ENCODE measurements at places on chromosomes 12 and 14. TPM values are rescaled to one million over a fixed set of nuclear protein-coding genes. Genes with fewer than 3 reads are reported as not detected.

DNA sequence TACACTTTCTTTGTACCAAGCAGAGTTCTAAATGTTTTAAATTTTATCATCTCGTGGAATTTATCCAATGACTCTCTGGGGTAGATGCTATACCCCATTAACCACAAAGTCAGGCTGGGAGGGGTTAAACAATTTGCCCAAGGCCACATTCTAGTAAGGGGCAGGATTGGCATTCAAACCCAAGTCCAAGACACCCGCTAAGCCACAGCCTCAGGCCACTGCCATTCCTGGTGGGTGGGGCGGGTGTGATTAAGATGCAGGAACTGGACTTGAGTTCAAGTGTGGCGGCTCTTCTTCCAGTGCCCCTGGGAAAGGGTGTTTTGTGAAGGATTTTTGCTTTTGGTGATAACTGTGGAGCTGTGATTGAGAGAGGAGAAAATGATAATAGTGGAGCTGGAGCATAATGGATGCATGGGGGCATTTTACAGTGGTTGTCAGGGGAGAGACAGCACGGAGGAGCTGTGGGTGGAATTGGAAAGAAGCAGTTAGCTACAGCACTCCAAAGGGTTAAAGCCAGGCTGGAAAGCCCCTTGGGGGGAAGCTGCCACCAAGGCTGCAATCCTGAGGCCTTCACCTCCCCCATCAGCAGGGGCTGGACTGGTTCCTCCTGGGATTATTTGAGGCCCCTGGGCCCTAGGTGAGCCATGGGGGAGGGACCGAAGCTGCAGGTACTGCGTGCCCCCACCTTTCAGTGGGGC is 1.0 kb upstream of the VRTN start:
- no peak for DNase-seq

DNA sequence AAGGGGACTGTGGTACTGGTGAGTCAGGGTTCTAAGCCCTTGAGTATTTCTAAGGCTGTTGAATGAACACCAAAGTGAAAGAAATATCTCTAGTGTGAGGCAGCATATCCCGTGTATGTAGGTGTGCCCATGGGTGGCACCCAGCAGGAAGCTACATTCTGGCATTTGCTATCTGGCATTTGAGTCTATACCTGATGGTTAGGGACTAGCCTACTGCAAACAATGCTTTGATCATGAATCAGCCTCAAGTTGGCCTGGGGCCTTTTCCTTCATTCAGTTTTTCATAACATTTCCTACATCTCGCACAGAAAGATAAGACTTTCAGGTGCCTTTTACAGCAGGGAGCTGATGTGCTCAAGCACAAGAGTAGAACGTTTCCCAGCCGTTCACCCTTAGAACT is 85.7 kb upstream of the E2F7 start:
- no peak for DNase-seq

GRCh38 chr14:73254247-73255004 is 17.1 kb downstream of the PAPLN start:
- DNase-seq, result no peak

DNA sequence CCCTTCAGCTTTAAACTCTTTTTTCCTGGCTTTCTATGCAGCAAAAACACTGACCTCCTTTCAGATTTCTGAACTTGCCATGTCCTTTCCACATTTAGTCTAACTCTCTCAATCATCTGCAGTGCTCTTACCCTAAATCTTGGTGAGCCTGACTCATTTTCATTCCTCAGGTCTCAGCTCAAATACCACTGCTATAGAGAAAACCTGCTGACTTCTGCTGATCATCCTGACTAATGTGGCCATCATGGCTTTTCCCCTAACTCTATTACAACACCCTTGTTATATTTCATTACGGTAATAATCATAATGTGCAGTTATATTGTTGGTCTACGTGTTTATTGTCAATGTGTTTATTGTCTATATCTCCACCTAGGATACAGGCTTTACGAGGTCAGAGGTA is 207.3 kb upstream of the OR4E1 start:
- DNase-seq, result no peak

DNA sequence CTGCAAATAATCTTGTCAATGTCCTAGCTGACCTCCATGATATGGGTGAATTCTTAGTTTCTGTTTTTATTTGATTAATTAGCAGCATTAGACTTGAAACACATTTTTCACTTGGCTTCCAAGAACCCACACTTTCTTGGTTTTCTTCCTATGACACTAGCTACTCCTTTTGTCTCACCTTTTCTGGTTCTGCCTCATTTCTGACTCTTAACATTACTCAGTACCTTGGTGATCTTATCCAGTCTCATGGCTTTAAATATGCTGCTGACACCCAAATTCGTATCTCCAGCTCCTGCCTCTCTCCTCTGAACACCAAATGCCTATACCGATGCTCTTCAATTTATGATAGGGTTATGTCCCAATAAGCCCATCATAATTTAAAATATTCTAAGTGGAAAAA is 32.0 kb upstream of the SSTR1 start:
- DNase-seq, result no peak

GRCh38 chr14:68592948-68593556 is 199.8 kb downstream of the ZFP36L1 start:
- DNase-seq, result no peak

- no peak for DNase-seq
Observed at GRCh38 chr14:77926942-77927341, 127.0 kb downstream of the ADCK1 start.

DNA sequence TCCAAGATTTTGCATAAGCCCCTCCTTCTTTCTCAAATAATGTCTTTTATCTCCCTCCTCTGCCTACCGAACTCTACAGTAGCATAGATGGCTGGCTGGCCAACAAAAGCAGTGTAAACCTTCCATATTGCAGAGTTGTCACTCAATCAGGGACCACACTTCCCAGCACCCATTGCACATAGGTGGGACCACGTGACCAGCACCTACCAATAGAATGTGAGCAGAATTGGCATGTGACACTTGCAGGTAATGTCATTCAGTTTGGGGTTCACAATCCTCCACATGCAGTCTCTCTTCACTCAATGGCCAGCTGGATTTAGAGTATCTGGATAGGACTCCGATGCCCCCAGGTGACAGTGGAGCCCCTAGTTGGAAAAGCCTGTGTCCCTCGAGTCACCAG is 190.3 kb upstream of the CRY1 start:
- no peak for DNase-seq

Gene LRRC9
- polyA plus RNA-seq, result 0.74 TPM

Gene NOVA1
- 13.0 TPM for polyA plus RNA-seq
